Mammary epithelial cell (primary cell): ENCODE measurements at places on chromosomes 5 and 9. TPM values are rescaled to one million over a fixed set of nuclear protein-coding genes. Genes with fewer than 3 reads are reported as not detected.

The IFNA2 gene
- not detected for total RNA-seq

The TJP2 gene
- 58.0 and 109 TPM in 2 replicates for total RNA-seq

DNA sequence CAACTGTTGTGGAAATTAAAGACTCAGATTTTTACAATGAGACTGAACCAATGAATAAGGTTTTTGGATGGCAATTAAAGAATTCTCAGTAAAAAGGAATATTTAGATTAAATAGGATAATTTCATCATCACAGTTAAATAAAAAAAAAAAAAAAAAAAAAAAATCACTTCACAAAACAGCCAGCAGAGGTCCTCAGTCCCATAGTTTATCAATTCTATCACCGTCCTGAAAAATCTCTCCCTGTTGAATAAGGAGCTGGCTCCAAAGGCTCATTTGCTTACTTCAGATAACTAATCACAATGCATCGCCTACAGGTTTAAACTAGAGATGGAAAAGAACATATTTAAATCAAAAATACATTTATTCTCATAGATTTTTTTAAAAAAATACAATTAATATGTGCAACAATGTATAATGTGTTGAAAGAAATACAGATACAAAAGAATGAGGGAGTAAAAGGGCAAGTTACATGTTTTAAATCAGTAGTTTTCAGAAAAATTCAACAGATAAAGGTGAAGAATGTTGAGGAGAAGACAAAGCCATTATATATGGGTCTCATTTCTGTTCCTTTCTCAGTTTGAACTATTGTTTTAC is 175.8 kb upstream of the CHD1 start:
- DNase-seq = peak; percentile 4

- DNase-seq = no peak
Measured at GRCh38 chr9:97531888-97532376, 30.5 kb downstream of the TMOD1 start.

DNA sequence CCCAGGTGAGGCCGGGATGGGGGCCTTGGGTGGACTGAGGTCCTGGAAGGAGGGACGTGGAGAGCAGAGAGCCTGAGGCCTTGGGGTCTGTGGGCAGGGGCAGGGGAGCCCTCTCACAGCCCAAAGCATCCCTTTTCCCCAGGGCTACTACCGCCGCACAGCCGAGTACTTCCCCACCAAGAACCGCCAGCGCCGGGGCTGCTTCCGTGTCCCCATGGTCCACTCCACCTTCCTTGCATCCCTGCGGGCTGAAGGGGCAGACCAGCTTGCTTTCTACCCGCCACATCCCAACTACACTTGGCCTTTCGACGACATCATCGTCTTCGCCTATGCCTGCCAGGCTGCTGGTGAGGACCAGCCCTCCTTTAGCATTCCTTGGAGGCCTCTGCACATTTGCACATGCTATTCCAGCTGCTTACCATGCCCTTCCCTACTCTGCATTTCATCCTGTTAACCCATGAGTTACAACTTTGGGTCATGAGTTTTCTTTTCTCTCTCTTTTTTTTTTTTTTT is 3.7 kb downstream of the CERCAM start:
- no peak for DNase-seq

GRCh38 chr5:112355058-112355685 is 63.9 kb downstream of the EPB41L4A start:
- DNase-seq = no peak

DNA sequence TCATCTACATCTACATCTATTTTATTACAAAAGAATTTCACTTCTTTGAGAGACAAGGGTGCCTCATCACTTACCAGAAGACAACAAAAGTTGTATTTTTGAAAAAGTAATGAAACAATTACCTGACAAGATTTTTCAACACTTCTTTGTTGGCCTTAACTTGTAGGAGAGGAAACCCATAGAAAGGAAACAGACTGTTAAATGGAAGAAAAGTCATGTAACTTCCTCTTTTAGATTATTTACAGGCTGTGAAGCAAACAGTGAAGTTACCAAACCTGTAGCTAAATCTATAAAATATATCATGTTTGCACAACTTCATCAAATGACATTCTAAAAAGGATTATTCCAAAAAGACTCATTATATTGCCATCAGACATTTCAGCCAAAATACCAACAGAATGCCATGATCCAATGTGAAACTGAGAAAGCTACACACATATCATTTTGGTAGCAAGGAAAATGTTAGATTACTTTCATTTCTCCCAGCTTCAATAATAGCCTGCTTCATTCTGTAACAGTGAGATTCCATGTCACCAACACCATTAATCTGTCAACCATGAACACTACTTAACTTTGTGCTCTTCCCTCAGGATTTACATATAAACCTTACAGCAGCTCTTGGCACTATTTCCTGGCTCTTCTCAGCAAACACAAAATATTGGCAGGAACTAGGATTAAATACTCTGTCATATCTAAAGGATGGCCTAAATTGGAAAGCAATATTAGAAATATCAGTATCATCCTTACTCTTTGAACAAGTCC is 122.5 kb downstream of the MCTP1 start:
- no peak for DNase-seq

- no peak for DNase-seq
Measured at GRCh38 chr5:38722918-38723317, 122.9 kb upstream of the OSMR start.
